ENCODE measurements at places on chromosomes 5 and 9.

GRCh38 chr5:75342836-75343235 is 5.8 kb downstream of the HMGCR start:
- DNase-seq, result no peak

GRCh38 chr5:62568800-62569432 is 9.7 kb upstream of the LRRC70 start:
- no peak for DNase-seq

- DNase-seq, result no peak
Measured at GRCh38 chr5:37836235-37836591, 3.6 kb downstream of the GDNF start.

- no peak for DNase-seq
Measured at GRCh38 chr5:77768978-77769377, 7.2 kb downstream of the TBCA start.

GRCh38 chr5:45604092-45604491 is 92.1 kb downstream of the HCN1 start:
- no peak for DNase-seq

GRCh38 chr9:114026335-114026734 is 51.8 kb downstream of the AMBP start:
- DNase-seq, result no peak

DNA sequence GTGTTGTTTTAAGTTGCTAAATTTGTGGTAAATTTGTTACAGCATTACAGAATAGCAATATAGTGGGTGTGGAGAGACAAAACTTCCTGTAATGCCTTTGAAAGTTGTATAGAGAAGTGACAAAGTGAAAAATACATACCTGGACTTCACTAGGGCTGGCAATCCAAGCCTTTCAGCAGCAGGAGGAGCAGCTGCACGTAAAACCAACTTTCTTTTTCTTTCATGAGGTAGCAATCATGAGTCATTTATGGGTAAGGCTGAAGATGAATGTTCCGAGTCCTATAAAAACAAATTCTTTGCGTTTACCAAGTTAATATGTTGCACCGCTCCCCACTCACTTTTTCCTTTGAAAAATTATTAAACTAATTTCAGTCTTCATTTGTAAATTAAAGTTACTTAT is 1138.2 kb downstream of the TAF11L14 start:
- no peak for DNase-seq

- DNase-seq, result no peak
Measured at GRCh38 chr5:115661101-115661500, 35.3 kb upstream of the TMED7 start.

GRCh38 chr9:128553728-128554127 is 1.3 kb downstream of the SPTAN1 start:
- DNase-seq, result no peak

DNA sequence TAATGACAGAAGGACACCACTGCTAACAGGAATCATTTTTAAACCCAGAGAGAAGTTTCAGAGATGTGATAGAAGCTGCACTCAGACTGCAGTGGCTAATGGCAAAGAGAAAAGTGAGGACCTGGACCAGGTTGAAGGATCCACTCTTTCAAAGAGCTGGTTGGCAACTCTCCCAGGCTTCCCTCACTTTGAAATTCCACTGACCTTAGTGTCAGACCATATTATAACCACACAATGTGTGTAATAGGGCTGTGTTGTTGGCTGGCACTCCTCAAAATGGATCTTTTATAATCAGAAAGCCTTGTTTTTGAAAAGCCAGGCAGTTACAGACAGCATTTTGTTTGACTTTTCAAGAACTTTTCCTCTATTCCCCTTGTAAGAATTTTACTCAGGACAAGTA is 280.7 kb downstream of the PRELID2 start:
- DNase-seq, result no peak

DNA sequence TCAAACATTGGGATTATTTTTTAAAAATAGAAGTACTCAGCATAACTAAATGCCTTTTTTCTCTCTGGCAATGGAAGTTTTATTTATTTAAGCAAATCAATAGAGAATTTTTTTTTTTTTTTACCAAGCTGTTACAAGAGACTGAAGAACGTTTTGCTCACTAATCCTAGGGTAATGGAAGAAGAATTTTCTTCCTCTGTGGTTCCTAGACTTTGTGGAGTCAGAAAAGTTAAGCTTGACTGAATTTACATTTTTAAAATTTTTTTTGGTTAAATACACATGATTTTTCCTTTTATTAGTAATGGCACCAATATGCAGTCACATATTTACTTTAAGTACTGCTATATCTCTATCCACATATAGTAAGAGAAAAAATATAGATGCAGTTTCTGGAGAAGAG is 189.8 kb downstream of the PCSK1 start:
- DNase-seq, result no peak

DNA sequence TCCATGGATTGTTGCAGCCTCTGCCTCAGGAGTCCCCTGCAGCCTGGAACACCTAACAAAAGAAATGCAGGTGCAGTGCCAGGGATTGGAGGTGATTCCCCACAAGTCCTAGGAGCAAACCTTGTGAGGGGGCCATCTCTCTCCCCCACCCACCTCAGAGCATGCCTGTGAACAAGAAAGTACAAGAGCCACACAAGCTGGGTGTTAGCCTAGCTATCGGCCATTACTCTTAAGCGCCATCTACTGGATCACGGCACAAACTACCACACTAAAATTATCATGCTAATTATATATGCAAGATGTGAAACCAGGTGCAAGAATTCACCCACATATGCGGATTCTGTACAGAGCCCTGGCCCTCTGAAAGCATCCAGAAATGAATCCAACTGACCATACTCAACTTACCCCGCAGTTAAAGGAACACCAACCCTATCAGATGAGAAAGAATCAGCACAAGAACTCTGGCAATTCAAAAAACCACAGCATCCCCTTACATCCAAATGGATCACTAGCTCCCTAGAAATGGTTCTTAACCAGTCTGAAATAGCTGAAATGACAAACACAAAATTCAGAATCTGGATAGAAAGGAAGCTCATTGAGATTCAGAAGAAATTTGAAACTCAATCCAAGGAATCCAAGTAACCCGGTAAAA is 16.5 kb upstream of the PRSS3 start:
- no peak for DNase-seq

GRCh38 chr9:37555786-37556185 is 20.4 kb downstream of the FBXO10 start:
- peak; percentile 47 for DNase-seq

- no peak for DNase-seq
Measured at GRCh38 chr5:132822650-132823480, 7.6 kb downstream of the SHROOM1 start.

- peak; percentile 9 for DNase-seq
Measured at GRCh38 chr5:145718956-145719355, 116.2 kb downstream of the PRELID2 start.

DNA sequence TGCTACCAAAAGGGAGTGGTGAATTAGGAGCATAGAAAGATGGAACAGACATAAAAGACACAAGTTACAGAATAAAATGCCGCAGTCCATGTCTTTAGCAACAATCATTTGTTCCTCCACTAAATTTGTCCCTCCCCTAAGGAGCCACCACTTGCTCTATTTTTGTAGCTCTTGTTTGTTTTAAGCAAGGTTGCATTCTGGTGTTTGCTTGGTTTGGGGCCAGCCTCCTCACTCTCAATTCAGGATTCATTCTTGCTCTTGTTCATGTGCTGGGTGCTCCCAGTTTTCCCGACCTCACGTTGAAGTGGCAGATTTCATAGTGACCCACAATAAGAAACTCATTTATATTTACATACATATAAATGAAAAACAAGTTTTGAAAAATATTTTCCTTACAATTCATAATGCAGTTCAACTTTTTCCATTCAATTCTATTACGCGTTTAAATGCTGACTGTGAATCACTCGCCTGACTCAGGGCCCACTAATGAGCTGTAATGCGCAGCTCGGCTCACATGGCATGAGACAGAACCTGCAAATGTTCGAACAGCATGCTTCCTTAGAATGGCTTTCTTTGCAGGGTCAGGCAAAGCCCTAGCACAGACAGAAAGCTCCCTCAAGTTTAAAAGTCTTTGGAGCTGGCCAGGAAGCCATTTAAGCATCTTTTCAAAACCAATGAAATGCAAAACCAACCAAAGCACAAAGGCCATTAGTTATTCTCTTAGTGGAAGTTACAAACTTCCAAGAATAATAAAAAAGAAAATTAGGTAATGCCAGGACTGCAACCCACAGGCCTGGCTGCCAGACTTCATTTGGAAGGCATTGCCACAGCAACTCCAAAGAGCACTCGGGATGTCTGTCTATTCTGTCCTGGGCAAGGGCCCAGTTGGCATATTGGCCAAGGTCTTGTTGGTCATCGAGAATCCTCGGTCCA is 41.7 kb downstream of the RETREG1 start:
- DNase-seq, result peak; percentile 54

GRCh38 chr5:109589986-109590385 is 99.7 kb upstream of the MAN2A1 start:
- DNase-seq, result no peak

GRCh38 chr9:127700140-127700539 is 6.6 kb upstream of the CFAP157 start:
- DNase-seq, result no peak

DNA sequence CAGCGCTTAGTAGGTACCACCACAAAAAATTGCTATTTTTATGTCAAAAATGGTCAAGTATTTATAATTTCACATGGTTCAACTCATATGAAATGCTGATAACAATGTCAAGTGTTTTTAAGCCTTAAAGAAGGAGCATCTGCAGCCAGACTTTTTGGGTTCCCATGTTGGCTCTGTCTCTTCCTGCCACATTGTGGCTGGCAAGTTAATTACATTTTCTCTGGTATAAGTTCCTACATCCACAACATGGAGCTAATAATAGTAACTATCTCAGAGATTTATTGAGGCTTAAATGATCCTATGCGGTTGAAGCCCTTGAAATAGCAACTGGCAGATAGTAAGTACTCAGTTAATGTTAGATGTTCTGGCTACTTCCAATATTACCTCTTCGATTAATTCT is 5.4 kb downstream of the ATP10B start:
- DNase-seq, result no peak

DNA sequence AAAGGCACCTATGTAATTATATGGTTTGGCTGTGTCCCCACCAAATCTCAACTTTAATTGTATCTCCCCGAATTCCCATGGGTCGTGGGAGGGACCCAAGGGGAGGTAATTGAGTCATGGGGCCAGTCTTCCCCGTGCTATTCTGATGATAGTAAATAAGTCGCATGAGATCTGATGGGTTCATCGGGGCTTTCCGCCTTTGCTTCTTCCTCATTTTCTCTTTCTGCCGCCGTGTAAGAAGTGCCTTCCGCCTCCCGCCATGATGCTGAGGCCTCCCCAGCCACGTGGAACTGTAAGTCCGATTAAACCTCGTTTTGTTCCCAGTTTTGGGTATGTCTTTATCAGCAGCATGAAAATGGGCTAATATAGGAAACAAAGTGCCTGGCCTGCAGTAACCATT is 56.6 kb downstream of the TSPAN17 start:
- no peak for DNase-seq

DNA sequence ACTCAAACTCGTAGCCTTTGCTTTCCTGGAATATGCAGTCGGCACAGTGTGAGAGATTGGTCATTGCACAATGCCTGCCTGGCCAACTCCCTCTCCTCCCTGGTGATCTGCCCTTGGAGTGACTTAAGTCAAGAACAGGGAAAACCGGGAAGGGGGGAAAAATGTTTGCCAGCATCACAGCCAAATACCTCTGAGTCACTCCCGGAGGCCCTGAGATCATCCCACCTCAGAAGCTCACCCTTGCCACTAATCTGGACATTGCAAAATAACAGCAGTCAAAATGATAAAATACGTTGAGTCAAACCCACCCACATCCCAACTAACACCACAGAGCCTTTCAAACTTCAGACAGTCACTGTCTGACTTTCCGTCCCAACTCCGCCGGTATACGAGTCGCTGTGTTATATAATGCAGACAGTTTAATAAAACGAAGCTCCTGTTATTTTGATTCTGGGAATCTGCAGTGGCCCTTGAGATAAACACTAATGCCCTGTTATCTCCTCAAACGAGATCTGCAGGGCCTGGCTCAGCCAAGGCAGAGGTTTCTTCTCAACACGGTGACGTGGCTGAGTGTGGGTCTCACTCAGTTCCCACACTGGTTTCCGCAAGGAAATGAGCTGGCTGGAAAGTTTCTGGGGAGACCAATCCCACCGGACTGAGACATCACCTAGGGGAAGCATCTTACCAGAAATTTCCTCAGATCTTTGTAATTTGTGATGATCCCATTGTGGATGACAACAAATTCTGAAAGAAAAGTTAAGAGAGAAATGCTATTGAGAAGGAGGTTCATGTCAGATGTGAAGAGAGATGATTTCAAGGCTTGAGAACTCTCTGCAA is 22.1 kb downstream of the GFPT2 start:
- DNase-seq, result peak; percentile 90

DNA sequence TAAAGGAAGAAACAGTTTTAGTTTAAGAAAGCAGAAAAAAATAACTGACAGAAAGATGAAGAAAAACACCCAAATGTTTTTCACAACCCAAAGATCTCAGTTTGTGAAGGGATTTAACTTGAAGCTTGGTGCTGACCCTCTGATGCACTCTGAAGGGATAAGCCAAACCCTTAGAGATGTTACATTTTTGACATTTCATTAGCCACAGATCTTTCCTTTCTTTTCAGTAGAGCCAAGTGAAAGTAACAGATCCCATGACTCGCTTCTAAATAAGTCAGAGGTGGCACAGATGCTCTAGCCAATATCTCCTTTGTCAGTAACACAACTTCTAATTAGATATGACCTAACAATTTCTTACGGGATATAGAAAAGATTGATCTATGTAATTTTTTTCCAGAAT is 394.5 kb upstream of the EDIL3 start:
- no peak for DNase-seq

GRCh38 chr9:6641961-6642360 is 3.6 kb downstream of the GLDC start:
- no peak for DNase-seq

DNA sequence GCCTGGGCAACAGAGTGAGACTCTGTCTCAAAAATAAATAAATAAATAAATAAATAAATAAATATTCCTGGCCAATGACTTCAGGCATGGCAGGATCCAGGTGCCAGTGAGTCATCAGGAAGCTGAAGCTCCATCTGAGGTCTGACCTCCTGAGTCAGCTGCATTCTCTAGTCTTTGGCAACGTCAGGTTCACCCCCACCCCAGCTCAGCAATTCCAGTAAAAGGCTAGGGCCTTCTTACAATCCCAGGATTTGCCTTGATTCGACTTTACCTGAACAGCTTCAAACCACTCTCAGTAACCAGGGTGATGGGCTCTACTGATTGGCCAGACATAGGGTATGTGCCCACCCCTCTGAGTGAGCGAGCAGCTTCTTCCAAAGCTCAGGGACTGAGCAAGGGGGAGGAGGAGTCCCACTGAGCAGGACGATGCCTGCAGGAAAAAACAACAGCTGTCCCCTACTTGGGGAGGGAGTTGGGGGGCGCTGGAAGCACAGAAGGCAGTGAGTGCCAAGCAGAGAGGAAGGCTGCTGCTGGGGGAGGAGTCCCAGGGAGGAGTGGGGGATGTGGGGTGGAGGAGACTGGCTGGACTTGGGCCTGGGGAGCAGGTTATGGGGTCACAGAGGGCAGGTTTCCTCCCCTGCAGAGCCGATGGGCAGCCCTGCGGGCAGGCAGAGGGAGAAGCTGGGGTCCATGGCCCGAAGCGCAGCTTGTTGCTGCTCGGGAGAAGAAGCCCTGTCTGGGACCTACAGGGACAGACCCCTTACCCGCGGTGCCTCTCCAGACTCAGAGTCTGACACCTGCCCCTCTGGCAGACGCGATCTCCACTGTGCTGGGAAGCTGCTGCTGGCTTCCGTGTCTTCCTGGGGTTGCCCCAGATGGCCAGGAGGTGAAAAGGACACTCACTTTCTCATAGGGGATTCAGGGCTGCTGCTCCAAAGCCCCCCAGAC is 25.9 kb upstream of the UNC5A start:
- peak; percentile 7 for DNase-seq

Data from BJ (cell line).